ENCODE measurements at places on chromosomes 3 and 15.

- no peak for DNase-seq
Observed at GRCh38 chr15:38638811-38639210, 74.2 kb upstream of the RASGRP1 start.

DNA sequence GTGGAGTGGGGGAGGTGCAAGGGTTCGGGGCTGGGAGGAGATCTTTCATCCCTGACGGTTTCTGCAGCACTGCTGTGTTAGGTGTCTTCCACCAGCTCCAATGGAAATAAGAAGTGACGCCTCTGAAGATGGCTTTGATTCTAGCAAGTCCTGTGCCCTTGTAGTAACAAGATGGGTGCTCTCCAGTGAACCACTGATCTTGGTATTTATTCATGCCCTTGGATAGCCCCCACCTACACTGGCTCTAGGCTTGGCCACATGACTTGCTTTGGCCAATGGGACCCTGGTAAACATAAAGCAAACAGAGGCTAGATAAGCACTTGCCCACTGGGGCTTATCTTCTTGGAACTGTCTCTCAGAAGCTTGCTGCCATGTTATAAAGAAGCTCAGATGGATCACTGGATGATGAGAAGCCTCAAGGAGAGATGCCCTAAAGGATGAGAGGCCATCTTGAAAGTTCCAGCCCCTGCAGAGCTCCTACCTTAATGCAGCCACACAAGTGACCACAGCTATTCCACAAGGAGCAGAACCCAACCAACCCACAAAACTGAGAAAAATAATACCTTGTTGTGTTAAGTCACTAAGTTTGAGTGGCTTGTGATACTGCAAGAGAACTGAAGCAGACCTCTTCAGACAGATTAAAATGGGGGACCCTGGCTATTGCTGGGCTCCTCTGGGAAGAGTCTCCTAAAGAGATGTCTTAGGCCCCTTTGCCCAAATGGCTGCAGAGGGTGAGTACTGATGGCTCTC lies 137.9 kb downstream of the PDCD6IP start:
- DNase-seq: no peak

DNA sequence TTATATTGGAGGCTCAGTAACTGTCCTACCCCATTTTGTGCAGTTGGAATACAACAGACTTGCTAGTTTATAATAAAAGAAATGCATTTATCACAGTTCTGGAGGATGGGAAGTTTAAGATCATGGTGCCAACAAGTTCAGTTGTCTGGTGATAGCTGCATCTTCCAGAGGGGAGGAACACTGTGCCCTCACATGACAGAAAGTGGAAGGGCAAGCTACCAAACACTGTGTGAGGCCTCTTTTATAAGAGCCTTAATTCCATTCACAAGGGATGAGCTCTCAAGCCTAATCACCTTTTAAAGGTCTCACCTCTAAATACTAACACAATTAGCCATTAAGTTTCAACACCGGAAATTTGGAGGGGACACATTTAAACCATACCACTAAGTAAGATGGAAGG lies 1073.9 kb downstream of the PLOD2 start:
- no peak for DNase-seq

DNA sequence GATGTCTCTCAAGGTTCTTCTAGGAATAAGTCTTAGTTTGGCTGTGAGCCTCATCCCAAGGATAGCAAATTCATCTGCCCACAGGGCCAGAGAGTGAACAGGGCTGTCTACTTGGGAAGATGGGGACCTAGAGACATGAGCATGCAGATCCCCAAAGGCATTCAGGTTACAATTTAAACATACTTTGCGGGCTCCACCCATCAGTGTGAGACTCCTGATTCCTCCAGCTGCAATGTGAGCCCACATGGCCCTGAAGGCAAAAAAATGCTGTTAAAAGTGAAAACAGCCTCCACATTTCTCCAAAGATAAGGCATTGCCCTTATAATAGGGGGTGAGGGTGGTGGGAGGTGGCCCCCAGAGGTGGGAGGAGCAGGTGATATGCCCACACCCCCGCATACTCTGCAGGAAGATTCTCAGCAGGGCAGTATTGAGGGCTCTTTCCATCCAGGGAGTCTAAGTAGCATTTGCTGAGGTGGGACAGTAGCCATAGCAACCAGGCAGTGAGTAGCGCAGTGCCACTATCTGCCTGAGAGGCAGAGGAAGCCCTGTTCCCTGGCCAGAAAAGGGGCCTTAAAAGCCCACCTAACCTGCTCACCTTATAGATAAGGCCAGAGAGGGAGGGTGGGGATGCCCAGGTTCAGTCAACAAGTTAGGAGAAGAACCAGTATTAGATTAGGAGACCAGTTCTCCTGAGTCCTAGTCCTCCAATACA lies 31.2 kb downstream of the TGM4 start:
- no peak for DNase-seq

DNA sequence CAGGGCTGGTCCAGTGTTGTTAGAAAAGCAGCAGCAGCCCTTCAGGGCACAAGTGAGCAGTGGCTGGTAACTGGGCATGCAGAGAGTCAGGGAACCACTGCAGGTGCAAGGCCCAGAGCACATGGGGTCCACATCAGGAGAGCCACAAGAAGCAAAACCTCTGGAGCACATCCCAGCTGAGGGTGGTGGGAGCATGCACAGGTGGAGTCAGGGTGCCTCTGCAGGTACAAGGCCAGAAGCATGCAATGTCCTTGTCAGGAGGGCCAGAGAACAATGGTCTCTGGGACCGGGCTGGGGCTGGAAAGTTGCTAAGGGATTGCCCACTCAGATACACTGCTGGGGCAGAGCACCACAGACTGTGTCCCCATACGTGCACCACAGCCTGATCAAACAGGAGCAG lies 226.1 kb upstream of the UBE2E2 start:
- DNase-seq: no peak

DNA sequence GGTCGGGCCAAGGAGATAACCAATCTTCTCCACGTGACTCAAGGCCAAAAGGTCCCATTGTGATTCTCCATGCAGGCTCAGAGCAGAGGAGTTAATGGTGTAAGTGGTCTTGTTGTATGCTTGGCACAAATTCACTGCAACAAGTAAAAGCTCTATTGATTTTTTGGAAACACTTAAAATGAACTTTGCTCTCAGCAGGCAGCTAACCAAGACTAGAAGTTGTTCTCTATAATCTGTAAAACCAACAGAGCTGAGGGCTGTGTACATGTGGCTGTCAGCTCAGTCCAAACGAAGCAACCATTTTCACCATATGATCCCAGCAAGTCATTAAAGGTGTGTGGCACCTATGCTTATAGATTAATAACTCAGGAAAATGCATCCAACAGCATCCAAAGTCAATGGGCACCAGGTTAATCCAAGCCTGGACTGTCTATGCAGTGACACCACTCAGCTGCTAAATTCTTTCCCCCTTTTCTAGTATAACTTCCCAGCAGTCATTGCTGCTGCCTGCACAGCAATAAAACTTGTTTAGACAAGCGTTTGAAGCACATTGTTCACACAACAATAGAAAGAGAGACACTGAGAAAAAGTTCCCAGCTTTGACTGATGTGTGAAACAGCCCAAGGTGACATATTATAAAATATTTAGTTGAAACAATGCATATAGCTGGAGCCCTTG lies 603.8 kb upstream of the ADAMTS9 start:
- no peak for DNase-seq

GRCh38 chr15:48717458-48717857 lies 71.9 kb upstream of the FBN1 start:
- DNase-seq: no peak

DNA sequence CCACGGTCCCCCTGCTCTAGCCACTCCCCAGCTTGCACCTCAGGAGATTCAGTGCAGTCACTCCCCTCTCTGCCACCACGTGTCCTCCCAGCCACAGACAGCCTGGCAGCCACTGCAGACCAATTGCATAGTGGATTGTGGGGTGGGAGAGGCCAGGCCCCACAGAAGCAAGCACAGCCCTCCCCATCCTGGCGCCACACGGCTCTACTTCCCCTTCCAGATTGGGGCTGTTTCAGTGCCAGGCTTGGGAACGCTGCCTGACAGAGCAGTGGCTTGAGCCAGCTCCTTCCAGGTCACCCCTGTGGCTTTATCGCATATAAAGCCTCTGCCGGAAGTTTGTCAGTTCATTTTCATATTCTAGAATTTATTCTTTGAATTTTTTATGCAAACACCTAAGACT lies 90.7 kb downstream of the TMEM266 start:
- peak; percentile 47 for DNase-seq

- no peak for DNase-seq
Observed at GRCh38 chr15:40443846-40444245, 3.1 kb downstream of the BAHD1 start.

GRCh38 chr3:83670416-83670815 lies 1288.4 kb upstream of the CADM2 start:
- DNase-seq: no peak

DNA sequence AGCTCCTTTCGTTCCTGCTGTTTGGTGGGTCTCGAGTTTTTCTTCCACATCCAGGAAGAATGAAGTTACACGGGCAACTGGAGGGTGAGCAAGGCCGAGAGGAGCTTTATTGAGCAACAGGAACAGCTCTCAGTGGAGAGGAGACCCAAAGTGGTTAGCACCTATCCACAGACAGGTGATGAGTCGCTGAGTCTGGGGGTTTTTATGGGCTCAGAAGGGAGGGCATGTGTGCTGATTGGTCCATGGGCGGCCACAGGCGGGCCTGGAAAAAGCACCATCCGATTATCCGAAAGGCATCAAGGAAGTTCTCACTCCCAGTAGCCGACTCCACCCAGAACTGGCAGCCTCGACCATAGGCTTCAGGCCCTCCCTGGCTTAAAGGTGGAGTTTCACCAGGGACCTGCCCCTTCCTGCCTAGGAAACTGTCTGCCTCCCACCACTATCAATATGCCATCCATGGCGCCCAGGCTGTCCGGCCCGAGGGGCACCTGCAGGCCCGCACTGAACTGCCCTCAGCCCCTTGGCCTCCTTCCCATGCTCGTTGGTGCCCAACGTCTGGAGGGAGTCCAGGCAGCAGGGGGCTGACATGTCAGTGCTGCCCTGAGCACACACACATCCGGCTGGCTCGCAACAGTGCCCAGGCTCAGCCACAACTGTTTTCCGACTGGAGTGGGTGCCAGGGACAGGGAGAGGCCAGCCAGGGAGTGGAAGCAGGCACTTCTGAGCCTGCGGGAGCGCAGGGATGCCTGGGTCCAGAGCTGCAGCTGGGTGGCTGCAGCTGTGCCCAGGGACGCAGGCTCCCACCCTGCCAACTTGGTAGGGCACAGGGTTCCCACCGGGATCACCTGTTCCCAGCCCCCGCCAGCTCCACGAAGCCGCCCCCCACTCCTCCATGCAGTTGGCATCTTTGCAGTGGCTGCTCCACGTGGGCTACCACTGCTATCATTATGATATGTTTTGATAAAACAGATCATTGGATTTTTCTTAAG lies 170.2 kb downstream of the FNDC3B start:
- peak; percentile 53 for DNase-seq

GRCh38 chr3:57036952-57037351 lies 23.5 kb upstream of the SPATA12 start:
- no peak for DNase-seq

- no peak for DNase-seq
Observed at GRCh38 chr3:11244121-11244677, 28.0 kb upstream of the ATG7 start.

GRCh38 chr15:79197285-79197684 lies 85.2 kb upstream of the ANKRD34C start:
- no peak for DNase-seq

All from right hindlimb (tissue), 1 donor.